ENCODE measurements at places on chromosomes 1 and 21.

- DNase-seq, result no peak
These were observed 32.7 kb downstream of the TTC39A start for GRCh38 chr1:51297401-51298321.

GRCh38 chr1:172005856-172006255, 164.6 kb downstream of the DNM3 start:
- DNase-seq, result no peak

DNA sequence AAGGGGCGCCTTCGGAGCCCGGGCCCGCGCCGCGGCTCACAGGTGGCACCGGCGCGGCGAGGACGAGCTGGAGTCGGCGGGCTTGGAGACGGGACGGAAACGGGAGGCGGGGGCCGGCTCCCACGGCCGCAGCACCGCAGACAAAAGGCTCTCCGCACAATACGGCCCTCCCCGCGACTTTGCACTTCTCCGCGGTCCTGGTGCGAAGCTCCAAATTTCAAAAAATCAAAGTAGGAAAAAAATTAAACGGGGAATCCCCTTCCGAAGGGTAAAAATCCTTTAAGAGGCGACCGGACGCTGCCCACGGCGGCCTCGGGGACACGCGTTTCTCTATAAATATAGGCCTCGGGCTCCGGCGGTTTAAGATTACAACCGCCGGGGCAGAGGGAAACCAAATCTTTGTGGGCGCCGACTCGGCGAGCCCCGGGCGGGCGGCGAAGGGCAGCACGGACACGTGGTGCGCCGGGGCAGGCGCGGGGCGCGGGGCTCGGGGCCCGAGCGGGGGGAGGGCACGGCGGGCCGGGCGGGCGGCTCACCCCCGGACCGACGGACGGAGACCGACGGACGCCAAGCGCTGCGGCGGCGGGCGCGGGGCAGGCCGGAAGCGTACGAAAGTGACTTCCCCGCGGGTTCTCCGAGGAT, 453 bp downstream of the PABPC4 start:
- no peak for DNase-seq

- no peak for DNase-seq
These were observed 452.9 kb upstream of the PRMT6 start for GRCh38 chr1:106603616-106604015.

DNA sequence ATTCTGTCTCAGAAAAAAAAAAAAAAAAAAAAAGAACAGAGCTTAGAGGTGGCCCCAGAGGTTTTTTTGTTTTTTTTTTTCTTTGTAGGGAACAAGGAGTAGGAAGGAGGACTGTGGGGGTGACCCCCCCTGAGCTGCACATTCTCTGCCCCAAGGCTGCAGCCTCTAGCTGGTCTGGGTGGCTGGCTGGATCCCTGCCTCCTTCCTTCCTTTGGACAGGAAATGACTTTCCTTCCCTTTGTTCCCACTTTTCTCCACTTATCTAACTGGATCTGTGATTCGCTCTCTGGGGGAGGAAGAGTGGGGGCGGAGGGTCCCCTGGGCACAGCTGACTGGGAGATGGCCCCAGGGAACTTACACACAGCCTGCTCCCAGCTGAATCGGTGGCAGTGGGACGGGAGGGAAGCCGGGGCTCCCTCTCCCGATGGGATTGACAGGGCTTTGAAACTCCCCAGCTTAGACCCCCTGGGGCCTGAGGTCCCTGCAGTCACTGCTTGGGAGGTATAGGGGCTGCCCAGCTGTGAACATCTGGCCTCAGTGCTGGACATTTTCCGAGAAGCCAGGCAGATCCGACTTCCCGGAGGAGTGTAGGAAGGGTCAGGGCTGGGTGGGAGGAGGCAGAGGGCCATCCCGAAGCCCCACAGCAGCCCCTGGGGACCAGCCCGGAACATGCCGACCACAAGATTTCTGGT, 2.1 kb downstream of the FBLIM1 start:
- no peak for DNase-seq

- no peak for DNase-seq
These were observed 162.6 kb upstream of the IRF2BP2 start for GRCh38 chr1:234772345-234773147.

- DNase-seq, result no peak
These were observed 136.4 kb downstream of the AKT3 start for GRCh38 chr1:243713470-243714186.

DNA sequence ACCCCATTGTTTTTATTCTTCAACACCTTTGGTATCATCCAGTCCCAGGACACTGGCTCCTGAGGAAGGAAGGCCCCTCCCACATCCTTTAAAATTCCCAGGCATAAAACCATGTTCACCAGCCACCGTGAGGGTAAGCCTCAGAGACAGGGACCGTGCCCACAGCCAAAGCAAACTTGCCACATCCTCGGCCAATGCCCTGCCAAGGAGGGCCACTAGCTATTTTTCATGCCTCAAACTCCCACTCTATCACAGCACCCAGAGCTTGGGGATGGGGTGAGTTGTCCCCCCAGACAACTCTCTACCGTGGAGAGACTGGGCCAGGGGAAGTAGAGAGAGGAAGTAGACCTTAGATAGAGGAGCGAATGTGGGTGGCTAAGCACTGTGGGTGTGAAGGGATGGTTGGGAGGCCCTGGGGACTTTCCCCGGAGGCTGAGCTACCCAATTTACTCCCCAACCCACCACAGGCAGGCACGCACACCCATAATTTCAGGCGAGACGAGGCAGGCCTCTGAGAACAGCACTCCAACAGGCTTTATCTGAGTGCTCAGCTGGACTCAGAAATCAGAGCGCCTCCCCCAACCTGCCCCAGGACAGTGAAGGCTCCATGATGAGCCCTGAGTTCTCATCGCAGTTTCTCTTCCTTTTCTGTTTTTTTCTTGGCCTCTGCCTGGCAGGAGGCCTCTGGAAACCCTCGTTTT, 15.9 kb upstream of the BTG2 start:
- no peak for DNase-seq

- DNase-seq, result no peak
These were observed 11.2 kb upstream of the GSTM4 start for GRCh38 chr1:109644670-109645069.

DNA sequence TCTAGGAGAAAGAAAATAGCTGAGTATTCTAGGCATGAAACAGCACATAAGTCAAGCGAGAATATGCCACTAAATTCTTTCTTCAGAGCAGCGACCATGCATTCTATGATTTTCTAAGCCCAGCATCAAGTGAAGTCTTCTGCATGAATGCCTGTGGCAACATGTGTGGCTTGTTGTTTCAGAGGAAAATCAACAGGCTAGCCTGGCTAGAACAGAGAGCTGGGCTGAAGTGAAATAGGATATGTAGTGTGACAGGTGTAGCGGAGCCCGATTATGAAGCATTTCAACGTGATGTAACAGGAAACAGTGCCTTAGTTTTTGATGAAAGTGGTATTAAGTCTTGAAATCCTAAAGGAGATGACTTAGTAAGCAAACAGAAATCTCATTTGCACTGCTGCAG, 7.0 kb downstream of the CSDE1 start:
- DNase-seq, result no peak

DNA sequence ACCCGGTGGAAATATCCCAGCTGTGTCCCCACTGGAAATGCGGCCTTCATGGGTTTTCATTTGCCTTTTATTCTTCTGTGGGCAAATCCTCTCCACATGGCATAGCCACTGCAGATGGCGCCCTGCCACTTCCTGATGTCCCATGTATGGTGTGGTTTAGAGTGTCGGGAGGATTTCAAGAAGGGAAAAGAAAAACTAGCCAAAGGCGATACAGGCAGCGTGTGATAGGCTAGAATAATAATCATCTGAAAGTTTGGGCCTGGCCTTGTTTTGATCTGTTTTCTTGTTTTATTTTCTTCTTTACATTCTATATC, 123.6 kb downstream of the PEX14 start:
- DNase-seq, result no peak

GRCh38 chr1:155196893-155197638, 10.6 kb downstream of the THBS3 start:
- DNase-seq, result no peak

DNA sequence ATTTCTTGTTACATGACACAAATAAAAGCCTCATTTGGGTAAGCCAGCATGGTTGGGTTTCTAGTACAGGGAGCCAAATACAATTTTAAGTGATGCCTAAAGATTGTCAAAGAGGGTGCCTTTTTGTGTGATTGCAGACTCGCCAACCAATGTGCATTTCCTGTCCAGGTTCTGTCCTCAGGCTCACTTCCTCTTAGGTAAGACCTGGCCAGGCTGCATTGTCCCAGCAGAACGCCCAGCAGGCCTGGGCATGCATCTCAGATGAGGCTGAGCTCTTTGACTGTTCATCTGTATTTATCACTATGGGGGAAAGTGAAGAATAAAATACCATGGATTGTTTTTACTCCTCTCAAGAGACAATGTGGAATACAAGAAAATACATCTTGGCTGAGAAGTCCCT, 49.7 kb downstream of the KCNC4 start:
- DNase-seq, result no peak

- no peak for DNase-seq
These were observed 60.6 kb downstream of the RGS2 start for GRCh38 chr1:192869308-192869940.

GRCh38 chr21:23455676-23456075, 2151.6 kb downstream of the MRPL39 start:
- DNase-seq, result no peak

GRCh38 chr1:204295671-204296070, 64.1 kb downstream of the PLEKHA6 start:
- no peak for DNase-seq

GRCh38 chr1:55413286-55413685, 198.1 kb upstream of the USP24 start:
- no peak for DNase-seq

DNA sequence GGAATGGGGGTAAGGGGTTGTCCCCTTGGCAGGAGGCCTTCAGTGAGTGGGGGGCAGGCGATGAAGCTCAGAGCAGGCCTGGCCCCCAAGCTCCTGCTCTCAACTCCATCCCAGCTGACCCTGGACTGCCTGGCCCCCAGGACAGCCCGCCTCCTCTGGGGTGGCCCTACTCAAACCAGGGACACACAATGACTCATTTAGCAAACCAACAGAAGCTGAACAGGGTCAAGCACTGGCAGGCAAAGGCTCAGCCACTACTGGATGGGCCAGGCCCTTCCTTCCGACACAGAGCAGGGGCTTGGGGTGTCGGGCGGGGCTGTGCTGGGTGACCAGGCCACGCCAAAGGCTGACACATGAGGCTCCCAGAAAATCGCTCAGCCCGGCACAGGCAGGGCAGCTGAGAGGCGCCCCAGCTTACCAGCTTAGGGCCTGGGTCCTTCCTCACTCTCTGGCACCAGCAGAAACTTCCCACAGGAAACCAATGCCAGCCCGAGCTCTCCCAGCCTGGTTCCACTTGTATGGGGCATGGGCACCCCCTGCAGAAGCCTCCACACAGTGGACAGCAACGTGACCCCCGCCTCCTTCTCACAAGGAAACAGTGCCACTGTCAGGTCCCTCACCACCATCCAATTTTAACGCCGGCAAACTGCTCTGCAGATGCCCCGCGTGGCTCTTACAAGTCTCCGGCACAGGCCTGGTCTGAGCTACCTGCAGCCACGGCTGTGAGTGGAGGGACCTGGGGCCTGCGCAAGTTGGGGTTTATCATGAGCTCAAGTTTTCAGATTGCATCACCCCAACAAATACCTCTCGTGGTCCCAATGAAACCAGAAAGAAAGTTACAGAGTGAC, 114.3 kb downstream of the NPHP4 start:
- DNase-seq, result no peak

- DNase-seq, result no peak
These were observed 40.7 kb upstream of the PDE4B start for GRCh38 chr1:65751961-65752360.

DNA sequence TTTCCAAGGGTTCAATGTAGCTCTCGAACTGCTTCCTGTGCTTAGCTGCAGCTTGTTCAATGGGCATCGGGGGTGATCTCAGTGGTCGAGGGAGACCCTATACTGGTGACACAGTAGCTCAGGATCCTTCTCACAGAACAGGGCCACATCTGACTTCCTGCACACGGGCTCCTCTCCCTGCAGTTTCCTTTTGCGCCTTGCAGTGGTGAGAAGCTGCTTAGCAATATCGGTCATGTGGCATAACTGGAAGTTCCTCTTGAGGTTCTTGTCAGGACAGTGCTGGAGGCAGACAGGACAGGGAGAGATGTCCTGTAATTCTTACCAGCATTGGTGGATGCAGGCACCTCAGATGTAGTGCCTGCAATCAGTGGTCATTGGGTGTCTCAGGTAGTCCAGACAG, 140.5 kb upstream of the MAP1LC3C start:
- DNase-seq, result no peak

DNA sequence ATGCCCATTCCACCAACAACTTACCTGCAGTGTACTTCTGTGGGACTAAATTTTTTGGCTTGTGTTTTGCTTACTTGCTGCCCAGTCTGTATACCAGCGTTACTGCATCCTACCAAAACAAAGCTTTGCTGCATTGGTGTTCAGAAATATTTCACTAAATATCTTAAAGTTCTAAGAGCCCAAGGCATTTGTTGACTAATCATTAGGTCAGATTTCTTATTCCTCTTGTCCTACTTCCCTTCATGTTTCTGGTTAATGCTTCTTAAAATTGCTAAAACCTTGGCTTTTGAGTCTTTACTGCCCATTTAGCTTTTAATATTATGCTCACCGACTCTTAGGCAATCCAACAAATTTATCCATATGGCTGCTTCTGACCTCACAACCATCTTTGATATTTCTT, 161.8 kb downstream of the DPYD start:
- DNase-seq, result no peak

DNA sequence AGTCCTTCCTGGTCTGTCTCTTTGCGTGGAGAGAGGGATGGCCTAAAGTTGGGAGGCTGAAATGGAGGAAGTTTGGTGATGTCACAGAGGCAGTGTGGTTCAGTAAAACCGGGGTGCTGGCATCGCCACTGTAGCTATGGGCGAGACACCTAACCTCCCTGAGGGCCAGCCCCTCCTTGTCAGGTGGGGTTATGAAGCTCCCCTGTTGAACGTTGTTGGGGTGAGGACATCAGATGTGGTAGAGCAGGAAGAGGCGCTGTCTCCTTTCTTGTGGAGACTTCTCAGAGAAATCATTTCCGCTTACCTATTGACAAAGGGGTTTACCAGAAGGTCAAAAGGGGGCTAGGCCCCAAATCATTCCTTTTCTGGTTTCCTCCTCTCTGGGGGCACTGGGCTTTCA, 294.7 kb downstream of the SIPA1L2 start:
- no peak for DNase-seq

DNA sequence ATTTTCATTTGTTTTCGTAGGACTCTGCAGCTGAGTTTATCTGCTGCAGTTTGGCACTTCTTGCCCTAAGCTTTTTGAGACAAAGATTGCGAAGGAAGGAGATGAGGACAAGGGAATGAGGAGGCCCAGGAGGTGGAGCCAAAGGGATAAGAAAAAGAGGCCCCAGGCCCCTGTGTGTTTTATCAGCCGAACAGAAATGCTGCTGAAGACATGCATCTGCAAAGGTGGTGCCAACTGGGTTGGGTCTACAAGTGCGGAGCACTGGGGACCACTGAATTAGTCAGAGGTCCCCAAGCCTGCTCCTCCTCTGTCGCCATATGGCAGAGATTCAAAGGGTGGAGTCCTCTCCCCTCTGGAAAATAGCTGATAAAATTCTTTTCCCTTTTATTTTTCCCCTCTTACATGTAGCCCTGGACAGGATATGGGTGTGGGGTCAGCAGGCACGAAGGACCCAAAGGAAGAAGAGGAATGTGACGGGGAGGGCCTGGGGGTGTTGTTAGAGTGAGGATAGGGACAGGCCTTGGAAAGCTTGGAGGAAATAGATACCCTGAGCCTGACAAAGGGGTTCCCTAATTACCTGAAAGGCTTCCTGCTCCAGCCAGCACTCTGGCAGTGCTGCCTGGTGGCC, 2.7 kb downstream of the CD34 start:
- DNase-seq, result no peak

GRCh38 chr1:208421486-208421885, 177.3 kb upstream of the PLXNA2 start:
- DNase-seq, result no peak

GRCh38 chr1:86828024-86828423, 85.9 kb downstream of the SELENOF start:
- DNase-seq, result no peak

All from cerebellar nuclear complex (tissue), 1 donor.